ENCODE measurements at places on chromosomes 1 and 21. TPM values are rescaled to one million over a fixed set of nuclear protein-coding genes. Genes with fewer than 3 reads are reported as not detected.
A peak's percentile ranks its signal among the peaks of the same experiment; 100 is the strongest.

Gene KPRP
- total RNA-seq, result not detected

DNA sequence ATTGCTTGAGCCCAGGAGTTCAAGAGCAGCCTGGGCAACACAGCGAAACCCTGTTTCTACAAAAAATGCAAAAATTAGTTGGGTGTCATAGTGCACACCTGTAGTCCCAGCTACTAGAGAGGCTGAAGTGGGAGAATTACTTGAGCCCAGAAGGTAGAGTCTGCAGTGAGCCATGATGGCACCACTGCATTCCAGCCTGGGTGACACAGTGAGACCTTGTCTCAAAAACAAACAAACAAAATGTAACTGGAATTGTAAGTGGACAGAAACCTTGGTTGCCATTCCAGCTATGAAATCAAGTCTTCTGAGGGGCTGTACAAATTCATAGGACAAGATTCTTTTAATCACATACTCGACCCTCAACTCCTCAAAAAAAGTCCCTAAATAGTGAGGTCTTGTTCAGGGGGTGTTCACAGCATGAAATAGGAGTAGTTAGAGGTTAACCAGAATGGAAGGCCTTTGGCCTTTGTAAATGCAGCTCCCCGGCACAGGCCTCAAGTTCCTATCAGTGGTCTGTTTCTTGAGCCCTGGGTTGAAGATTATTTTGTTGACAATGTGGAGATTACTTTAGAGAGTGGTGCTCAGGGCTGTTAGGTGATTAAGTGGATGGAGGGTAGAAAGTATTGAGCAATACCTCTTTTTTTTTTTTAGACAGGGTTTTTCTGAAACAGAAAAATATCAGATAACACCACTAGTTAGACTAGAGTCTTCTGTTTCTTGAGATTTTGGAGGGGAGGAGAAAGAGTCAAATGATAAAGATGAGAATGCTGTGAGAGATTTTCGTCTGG is 138.7 kb upstream of the ZNF648 start:
- no peak for DNase-seq

DNA sequence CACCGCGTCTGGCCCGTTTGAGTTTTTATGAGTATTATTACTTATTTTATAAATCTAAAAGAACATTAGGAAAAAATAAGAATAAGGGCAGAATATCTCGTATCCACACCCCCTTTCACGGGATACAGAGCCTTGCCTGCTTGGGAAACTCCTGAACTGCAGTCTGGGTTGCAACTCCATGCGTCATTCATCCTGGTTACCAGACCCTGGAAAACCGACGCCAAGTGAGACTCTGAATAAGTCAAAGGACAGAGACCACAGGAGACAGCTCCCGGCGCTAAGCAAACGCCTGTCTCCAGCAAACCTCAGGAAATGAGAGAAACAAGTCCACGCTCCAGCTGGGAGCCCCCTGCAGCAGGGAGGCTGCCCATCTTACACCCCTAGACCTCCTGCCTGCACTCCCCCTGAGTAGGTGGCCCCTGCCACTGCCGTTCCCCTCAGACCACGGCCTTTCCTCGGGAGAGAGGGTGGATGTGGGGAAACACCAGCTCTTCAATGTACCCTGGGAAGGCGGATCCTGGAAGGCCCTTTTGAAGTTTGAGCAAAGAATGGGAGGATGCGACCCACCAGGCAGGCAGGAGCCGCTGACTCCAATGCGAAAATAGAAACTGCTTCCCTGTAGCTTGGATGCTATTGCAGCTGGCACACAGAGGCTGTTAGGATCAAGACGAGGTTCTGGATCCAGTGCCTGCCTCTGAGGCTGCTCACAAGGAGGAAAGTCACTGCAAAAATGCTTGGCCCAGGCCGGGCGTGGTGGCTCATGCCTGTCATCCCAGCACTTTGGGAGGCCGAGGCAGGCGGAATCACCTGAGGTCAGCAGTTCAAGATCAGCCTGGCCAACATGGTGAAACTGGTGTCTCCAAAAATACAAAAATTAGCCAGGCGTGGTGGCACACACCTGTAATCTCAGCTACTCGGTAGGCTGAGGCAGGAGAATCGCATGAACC is 37.7 kb upstream of the GPR157 start:
- DNase-seq, result no peak

DNA sequence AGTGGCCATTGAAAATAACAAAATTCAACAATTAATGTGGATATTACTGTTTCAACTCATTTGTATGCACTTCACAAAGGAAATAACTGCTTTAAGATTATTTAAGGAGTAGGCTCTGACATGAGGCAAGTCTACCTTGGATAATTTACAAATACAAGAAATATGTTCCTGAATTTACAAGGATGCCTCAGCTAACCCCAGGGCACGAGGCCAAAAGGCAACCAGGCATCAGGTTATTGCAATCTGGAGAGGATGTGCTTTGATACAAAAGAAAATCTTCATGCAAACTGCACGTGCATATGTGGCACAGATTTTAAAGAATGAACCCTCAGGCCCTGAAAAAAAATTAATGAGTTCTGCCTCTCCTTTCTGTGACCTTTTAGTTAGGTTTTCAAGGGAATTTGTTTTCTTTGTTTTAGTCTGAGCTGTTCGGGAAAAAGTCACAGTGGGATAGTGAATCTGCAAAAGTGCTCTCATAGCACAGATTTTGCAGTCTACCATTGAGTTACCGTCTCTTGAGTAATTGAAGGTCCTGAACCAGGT is 1304.2 kb upstream of the ADGRL4 start:
- DNase-seq, result no peak

DNA sequence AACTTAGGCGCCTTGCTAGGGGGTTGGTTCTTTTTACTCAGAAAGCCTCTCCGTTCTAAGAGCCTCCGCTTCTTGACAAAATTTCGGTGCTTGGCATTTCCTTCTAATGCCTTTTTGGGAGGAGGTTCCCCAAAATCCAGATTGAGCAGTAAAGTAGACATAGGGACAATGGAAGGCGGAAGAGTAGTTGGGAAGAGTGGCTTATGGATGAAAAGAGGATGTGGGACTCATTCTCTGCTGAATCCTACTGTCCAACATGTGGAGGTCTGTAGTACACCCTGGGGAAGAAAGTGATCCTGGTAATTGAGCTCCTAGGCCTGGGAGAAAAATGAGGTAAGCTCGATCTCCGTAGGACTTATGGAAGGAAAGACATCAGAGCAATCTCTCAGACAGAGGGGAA is 777 bp upstream of the METTL25B start:
- DNase-seq, result no peak

- DNase-seq, result no peak
Measured at GRCh38 chr1:65079941-65080340, 68.1 kb upstream of the AK4 start.

Gene C2CD4D
- not detected for total RNA-seq

- DNase-seq, result no peak
Measured at GRCh38 chr1:248421384-248421783, 18.5 kb downstream of the OR2T1 start.

DNA sequence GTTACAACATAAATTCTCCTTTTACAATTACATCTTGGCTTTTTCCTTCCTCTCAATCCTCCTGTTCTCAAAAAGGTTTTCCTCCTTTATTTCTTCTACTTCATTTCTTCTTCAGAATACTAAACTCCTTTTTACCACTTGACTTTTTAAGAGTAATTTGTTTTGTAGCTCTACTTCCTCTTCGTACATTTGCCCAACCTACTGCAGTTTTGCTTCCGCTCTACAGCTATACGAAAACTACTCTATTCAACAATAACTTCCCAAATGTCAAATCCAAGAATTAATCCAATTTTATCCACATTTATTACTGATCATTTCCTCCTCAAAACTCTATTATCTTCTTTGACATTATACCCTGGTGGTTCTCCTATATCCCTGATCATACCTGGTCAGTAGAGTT is 3.4 kb downstream of the GDAP2 start:
- no peak for DNase-seq

DNA sequence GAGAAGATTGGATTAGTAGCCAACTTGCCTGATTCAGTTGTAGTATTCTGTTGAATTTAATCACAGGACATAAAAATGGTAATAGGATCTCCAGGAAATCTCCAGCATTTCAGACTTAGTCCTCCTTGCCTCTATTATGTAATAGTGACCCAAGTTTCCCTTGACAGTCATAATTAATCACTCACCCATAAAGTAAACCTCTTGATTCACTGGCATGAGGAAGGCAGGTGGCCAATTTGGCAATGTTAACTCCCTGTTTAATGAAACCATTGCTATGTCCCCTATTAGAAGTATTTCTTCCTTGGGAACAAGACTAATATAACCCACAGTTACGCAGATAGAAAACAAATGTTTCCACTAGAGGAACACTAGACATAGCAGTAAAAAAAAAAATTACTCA is 604.8 kb upstream of the CXADR start:
- DNase-seq, result no peak

DNA sequence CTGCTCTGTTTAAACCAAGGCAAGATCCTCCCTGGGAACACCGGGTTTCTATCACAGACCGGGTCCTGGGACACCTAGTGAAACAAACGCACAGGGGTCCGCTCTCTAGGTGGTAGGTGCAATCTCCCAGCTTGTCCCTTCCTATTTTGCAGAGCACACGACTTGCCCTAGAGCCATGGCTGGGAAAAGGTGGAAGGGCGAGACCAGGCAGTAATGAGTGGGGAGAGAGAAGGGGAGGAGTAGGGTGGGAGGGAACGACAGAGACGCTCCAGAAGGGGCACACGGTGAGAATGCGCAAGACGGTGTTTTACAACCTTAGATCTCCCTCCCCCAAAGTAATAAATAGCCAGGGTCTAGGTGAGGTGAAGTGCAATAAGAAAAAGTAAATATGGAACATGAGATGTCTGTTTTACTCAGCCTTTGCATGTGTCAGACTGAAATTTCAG is 9.3 kb upstream of the ARHGAP29 start:
- no peak for DNase-seq

- no peak for DNase-seq
Measured at GRCh38 chr21:28317177-28317950, 675.3 kb downstream of the LTN1 start.

GRCh38 chr1:152582647-152583046 is 2.3 kb upstream of the LCE3D start:
- DNase-seq, result no peak

DNA sequence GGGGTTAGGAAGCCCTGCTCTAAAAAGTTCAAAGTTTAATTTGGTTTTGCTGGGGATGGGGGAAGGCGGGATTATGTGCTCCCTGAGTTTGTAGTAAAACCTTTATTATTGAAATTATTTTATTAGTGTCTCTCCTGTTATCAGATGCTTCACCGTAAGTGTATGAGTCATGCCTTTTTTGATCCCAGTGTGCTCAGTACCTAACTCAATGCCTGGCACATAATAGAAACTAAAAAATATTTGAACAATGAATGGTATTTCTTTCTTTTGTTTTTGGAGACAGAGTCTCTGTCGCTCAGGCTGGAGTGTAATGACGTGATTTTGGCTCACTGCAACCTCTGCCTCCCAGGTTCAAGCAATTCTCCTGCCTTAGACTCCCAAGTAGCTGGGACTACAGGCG is 6.4 kb downstream of the SNRPE start:
- DNase-seq, result no peak

DNA sequence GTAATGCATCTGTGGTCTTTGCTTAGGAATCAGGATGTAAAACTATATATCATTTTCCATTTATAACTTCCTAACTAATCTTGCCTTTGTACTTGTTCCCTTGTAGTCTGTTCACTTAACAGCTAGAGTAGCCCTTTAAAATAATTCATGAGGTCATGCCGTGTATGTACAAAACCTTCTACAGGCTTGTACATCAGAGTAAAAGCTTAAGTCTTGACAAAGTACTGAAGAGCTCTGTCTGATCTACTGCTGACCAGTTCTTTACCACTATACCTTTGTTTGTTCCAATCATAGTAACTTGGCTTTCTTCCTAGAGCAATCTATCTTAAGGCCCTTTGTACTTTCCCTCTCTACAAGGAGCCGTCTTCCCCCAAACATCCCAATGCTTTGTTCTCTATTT is 90.7 kb upstream of the KIAA1614 start:
- no peak for DNase-seq

DNA sequence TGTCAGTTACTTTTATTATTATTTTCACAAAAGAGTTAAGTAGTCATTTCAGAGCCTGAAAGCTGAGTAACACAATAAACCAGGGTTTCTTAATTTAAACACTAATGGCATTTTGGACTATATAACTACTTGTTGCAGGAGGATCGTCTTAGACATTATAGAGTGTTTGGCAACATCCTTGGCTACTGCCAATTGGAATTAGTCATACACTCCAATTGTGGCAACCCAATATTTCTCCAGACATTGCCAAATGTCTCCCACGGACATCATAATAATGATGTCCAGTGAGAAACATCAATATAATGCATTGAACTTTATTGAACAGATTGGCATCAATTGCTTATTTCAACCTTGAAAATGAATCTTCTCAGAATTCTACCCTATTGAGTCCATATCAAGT is 441.9 kb upstream of the ADGRL4 start:
- DNase-seq, result no peak

DNA sequence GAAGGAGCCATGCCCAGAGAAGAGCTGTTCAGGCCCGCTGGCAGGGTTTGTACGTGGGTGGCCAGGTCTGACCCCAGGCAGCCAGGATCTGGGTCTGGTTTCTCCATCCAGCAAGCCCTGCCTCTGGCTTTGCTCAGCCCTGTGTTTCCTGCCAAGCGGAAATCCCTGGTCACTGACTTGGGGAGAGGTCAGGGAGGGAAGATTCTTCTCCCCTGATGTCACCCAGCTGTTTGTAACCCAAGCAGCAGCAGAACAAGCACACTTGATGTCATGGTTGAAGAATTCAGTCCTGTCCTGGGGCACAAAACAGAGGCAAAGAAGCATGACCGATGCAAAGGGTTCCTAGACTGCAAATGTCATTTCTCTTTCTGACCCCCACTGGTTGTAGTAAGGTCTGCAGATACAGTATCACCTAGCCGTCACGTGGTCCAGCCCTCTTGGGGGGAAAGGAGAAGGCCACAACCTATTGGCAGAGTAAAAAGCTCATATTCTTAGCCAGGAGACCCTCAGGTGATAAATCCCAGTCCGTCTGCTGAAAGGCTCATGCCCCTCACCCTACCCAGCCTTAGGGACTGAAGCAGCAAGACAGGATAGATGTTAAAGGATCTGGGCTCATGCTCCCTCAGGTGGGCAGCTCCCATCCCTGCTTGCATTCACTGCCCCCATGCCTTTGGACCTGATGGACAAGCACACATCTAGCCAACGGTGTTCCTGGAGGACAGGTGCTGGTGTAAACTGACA is 120.9 kb downstream of the SYT2 start:
- DNase-seq, result peak; percentile 77

GRCh38 chr21:41250519-41250918 is 66.1 kb upstream of the FAM3B start:
- DNase-seq, result no peak

All from urinary bladder (tissue), 4 donors.